ENCODE measurements at places on chromosomes 5 and 9.
A peak's percentile ranks its signal among the peaks of the same experiment; 100 is the strongest.

GRCh38 chr5:172071309-172071875, 65.0 kb upstream of the FBXW11 start:
- no peak for DNase-seq

- DNase-seq: no peak
These were observed 1655.8 kb downstream of the MAT2B start for GRCh38 chr5:165161204-165161603.

GRCh38 chr9:101427957-101428655, 7.5 kb downstream of the ALDOB start:
- no peak for DNase-seq

GRCh38 chr5:77328930-77329647, 118.6 kb downstream of the PDE8B start:
- DNase-seq: no peak

DNA sequence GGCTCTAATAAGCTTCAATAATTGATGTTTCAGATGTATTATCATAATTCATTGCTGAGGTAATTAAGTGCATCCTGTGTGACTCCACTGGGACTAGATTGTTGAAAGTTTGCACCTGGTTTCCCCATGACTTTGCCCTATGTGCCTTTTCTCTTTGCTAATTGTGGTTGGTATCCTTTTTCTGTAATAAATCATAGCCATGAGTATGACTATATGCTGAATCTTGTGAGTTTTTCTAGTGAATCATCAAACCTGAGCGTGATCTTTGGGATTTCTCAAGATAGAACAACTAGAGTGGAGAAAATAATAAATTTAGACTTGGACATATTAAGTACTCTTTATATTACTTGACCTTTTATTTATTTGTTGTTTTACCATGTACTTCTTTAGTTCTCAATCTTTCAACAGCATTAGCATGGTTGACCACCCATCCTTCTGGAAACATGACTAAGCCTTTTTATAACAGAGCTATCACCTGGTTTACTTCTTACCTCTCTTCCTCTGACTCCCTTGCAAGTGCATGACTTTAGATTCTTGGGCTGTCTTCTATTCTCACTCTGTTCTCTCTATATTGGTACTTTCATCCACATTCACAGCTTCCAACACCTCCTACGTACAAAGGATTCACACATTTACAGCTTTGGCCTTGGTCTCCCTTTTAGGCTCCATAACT, 239.6 kb upstream of the TAS2R1 start:
- DNase-seq: no peak

GRCh38 chr9:22446589-22446949, at the start of gene DMRTA1:
Gene DMRTA1 (plus strand): TSS chr9:22446824. CDS start chr9:22447066, 242 bp downstream.
- DNase-seq: no peak

DNA sequence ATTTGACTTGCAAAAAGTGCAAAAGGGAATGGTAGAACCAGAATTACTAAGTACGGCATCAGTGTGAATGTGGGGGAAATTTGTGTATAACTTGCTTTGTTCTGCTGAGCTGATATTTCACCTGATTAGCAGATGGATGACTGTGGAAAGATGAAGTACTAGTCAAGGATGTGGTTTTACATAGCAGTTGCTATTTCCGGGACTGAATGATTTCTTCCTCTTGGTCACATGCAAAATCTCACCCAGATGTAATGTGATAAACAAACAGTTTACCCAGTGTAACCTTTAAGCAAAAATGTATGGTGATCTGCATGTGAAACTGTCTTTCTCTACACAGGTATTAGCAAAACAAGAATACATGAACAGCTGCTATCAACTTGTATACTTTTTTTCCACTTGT, 46.1 kb downstream of the DCP2 start:
- peak; percentile 17 for DNase-seq

DNA sequence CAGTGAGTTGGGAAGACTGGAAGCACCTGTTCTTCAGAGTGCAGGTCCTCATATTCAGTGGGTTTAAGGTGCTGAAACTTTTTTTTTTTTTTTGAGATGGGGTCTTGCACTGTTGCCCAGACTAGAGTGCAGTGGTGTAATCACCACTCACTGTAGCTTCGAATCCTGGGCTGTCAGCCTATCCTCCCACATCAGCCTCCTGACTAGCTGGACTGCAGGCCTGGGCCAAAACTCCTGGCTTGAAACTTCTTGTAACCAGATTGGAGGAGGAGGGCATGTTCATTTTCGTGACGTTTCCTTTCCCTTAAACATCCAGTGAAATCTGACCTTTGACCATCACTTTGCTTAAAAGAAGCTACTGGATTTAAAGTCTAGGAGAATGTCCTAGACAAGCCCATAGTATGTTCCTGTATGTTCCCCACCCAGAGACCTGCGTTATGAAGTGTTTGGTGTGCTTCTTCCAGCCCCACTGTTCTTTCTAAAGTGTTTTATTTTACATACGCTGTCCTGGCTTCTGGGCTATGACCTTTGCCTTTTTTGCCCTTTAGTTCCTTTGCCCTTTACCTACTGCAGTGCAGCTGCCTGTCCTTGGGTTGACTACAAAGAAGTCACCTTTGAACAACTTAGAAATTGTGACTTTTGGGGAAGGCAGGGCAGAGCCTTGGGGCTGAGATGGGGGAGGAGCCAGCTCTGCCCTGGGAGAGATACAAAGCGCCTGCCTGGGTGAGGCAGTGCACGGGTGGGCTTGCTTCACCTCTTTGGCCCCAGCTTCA, 18.4 kb downstream of the TENT4A start:
- DNase-seq: no peak

DNA sequence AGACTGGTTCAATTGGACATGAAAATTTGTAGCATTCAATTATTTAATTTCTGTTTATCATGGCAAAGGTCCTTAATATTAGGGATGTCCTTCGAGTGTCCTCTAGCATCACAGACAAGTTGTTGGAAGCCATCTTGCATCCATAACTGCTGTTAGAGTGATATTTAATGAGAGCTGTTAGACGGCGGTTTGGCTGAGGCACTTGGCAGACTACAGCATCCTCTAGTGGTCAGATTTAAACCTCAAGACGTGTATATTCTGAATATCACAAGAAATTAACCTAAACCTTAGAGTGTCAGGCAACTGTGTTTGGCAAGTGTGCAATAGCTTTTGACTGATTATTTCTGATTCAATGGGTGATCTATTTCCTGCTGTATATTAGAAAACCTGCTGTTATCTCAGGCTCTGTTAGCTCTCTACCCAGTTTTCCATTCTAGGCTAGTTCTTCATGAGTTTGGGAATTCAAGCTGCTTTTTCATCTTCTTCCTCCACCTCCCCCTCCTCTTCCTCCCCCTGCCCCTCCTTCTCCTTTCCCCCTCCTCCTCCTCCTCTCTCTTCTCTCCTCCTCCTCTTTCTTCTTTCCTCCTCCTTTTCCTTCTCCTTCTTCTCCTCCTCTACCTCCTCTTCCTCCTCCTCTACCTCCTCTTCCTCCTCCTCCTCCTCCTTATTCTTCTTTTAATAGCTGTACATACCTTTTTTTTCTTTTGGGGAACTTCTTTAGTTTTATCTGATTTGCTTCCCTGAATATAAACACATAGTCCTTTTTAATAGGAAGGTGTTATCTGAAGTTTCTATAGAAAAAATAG, 8.6 kb downstream of the SPINK1 start:
- peak; percentile 35 for DNase-seq

- no peak for DNase-seq
These were observed 184.4 kb upstream of the SLC12A2 start for GRCh38 chr5:127899214-127899610.

DNA sequence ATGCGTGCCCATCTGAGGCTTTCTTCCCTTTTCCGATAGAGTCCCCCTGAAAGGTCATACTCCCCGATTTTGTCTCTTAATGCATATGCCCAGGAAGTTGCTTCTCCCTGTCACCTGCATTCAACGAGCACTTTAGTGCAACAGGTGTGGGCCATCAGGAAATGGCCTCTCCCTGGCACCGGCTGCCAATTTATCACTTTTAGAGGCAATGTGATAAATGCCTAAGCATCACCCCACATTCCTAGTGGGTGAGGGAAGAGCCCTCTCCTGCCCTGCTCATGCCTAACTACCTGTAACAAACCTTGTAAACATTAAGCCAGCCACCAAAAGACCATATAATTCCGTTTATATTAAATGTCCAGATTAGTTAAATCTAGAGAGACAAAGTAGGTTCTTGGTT, 1.1 kb upstream of the SNAPC3 start:
- no peak for DNase-seq

- no peak for DNase-seq
These were observed 343.1 kb downstream of the OSTF1 start for GRCh38 chr9:75431375-75431774.

DNA sequence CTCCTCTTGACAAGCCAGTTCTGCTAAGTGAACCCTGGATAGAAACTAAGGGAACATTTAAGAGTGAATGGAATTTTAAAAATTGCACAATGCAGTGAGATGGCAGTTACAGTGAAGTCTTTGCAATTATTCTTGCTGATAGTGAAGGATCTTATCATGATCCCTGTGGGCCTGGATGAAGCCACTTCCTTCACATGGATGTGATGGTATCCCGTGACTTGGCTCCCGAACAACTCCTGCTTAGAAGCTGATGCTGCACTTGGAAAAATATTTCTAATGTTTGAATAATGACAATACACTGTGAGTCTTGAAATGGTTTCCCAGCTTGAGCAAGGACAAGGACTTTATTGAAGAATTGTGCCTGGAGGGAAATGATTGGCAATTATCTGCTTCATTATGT, 49.2 kb upstream of the NTRK2 start:
- no peak for DNase-seq

GRCh38 chr9:97512966-97513560, 11.6 kb downstream of the TMOD1 start:
- DNase-seq: no peak

DNA sequence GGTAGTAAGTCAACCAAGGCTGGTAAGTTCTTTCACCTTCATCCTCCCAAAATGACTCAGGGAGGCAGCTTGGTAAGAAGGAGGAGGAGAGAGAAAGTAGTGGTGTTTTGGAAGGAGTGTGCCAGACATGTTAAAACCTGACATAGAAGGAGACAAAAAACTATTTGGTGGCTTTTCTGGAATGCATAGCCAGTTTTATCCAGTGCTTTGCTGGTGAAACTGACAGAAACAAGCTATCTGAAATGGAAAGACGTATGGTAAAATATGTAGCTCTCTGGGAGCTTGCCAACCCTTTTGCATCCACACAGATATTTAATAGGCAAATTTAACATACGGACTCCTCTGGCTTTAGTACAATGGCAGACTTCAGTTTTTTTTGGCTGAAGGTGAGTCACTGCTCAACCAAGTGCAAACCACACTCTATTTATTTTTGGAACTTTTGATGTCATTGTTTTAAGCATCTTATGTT, 45.4 kb downstream of the RAB14 start:
- no peak for DNase-seq

GRCh38 chr5:123599171-123599570, 87.2 kb downstream of the CSNK1G3 start:
- no peak for DNase-seq

DNA sequence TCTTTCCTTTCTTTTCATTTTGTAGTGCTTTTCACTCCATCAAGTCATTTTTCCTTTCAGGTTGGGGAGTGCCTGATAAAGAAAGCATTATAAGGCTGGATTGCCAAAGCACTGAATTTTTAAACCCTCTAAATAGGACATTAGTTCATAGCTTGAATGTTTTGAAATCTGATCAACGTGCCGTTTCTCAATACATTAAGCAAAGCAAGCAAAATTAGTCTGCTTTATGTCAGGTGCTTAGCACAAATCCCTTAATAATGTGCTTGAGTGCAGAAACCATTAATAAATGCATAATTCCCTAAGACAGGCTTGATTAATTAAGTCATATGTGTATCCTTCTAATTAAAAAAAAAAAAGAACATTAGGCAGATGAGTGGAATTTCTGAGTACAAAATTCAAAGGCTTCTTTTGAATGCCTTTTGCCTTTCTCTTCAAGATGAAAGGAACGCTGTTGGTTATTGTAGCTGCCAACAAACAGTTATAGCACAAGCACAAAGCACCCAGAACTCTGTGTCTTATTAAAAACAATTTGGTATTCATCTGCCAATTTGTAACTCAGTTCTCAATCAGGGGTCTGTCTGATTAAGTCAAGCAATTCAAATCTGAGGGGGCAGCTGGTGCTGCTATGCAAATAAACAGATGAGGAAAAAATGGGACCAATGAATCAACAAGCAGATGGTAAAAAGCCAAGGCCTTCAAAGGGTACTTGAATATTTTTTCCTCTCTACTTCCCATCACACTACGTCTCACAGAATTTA, 233.7 kb downstream of the TLE1 start:
- no peak for DNase-seq

DNA sequence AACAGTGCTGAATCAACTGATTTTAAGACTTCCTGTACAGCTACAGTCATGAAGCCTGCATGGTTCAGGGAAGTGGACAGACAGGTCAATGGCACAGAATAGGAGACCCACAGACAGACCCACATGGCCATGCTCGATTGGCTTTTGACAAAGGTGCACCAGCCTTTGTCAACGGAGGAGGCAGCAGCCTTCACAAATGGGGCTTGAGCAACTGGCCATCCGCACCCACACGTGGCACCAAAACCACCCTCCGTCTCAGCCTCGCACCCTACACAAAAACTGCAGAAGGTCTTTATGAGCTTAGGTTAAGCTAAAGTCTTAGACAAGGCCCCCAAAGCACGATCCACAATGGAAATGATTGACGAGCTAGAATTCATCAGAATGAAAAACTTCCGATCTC, 59.5 kb upstream of the UBAC1 start:
- no peak for DNase-seq

DNA sequence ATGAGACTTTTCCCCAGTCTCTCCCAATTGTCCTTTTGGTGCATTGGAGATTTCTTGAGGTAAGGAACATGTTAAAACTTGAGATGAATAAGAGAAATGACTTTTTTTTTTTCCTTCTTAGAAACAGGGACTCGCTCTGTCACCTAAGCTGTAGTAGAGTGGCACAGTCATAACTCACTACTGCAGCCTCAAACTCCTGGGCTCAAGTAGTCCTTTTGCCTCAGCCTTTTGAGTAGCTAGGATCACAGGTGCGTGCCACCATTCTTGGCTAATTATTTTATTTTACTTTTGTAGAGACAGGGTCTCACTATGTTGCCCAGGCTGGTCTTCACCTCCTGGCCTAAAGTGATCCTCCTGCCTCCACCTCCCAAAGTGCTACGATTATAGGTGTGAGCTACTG, 25.9 kb downstream of the CDC42SE2 start:
- DNase-seq: no peak

DNA sequence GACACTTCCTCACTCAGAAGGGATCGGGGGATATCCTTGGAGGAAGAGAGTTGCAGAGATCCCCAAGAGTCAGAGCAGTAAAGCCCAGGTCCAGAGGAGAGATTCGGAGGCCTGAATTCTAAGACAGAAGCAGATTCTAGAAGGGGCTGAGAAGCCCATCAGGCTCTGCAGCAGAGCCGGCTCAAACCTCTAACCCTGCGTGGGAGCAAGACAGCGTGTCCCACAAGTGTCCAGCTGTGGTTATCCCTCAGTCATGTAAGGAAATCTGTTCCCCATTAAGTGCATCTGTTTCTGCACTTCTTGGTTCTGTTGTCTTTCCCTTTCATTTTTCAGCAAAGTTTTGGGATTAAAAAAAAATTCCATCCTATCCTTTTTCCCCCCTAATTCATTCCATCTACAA, 4.8 kb upstream of the DIAPH1 start:
- no peak for DNase-seq

Data from pulmonary artery endothelial cell (primary cell).